Cortex of kidney (tissue), 1 donor: ENCODE measurements at places on chromosomes 5 and 9.

GRCh38 chr9:26950521-26950920, 3.5 kb upstream of the PLAA start:
- DNase-seq, result no peak

GRCh38 chr9:116760636-116761035, 73.5 kb downstream of the TRIM32 start:
- no peak for DNase-seq

DNA sequence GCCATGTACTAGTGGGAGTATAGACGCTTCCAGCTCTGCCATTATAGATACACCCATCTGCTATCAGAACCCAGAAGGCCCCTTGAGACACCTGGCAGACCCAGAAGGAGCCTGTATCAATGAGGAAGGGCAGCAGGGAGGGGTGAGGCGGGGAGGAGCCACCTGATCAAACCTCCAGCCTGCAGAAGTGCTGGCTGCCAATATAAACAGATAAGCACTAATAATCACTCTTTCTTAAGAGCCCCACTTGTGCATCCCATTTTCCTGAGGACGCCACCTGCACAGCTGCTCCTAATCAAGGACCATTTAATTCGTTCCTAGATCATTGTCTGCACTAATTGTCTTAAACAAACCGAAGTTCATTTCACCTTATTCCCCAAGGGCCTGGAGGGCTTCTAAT, 75.0 kb upstream of the NEK6 start:
- DNase-seq, result no peak

- DNase-seq, result no peak
Measured at GRCh38 chr9:91908293-91908623, 41.8 kb downstream of the ROR2 start.

- no peak for DNase-seq
Measured at GRCh38 chr9:136671646-136672430, 9.1 kb downstream of the EGFL7 start.
